ENCODE measurements at places on chromosomes 11 and 22.

GRCh38 chr22:48565901-48566501 lies 1261.7 kb downstream of the BRD1 start:
- no peak for DNase-seq

DNA sequence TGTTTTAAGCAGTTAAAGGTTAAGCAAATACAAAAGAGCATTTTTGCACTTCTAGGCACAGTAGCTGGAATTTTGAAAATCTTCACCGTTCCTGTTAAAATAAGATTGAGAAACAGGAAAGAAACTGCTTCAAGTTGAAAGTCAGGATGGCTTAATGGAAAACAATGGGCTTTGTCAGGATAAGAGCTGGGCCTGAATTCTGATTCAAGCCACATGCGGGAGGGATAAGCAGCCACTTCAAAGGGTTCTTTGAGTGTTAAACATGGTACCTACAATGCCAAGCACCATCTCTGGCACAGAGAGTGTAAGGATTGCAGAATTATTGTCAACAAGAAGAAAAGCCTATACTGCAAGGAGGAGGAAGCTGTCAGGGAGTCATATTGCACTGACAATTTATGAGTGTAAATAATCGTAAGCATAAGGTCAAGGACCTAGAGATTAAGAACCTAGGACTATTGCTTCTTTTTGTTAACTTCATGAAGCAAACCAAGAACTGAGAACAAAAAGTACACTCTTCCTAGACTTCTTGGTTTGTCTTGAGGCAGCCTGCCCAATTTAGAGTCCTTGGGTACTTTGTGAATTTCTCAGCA lies 32.5 kb downstream of the MPPED2 start:
- DNase-seq = no peak

- no peak for DNase-seq
These were observed 11.8 kb downstream of the MAPK1 start for GRCh38 chr22:21855676-21856075.

GRCh38 chr11:64712430-64713015 lies 10.5 kb downstream of the NRXN2 start:
- no peak for DNase-seq

DNA sequence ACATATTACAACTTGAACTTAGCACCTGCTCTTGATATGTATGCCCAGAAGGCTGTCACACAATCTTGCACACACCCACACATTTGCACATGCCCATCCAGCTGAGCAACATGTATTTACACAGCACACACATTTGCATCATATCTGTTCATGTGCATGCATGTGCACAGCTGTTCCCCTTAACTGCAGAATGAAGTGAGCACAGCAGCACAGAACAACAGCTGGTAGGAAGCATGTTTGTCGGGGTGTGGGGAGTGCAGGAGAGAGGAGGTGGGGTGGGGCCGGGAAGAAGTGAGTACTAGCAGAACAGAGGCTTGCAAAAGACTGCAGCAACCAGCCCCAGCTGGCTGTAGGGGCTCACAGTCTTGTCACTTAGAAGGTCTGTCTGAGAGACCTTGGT lies 296.5 kb downstream of the KIRREL3 start:
- no peak for DNase-seq

DNA sequence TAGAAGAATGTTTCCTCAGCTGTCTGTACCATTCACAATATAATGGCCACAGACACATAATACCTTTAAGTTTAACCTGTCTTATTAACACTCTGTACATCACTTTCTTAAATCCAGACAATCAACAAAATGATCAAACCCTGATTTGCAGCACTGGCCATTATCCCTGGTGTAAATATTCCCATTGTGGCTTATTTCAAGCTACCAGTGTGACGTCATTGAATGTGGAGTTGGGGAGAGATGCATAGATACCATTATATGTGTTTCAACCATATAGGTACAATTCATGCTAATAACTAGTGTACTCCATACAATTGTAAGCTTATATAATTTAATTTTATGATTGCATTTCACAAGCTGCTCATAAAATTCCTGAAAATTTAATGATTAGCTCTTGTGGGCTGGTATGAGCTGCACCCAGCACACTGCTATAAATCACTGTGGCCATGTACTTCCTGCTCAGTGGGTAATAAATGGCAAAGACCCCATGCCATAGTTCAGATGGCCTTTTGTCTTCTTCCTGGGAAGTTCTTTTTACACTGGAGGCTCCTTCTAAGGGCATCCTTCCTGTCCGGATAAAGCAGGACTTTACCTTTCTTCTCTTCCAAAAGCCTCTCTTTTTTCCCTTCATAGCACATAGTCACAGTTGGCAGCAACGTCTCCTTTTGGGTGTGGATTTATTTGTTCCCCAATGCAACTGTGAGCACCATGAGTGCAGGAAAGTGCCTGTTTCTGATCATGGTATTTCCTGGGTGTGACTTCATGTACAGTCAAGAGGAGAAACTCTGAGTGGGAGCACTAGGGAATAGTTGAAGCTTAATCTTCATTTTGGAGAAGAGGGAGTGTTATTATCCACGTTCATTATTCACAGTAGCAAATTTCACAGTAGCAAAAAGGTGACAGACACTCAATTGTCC lies 87.8 kb downstream of the MIAT start:
- no peak for DNase-seq

GRCh38 chr11:82996966-82997606 lies 74.6 kb downstream of the RAB30 start:
- DNase-seq = peak; percentile 83

DNA sequence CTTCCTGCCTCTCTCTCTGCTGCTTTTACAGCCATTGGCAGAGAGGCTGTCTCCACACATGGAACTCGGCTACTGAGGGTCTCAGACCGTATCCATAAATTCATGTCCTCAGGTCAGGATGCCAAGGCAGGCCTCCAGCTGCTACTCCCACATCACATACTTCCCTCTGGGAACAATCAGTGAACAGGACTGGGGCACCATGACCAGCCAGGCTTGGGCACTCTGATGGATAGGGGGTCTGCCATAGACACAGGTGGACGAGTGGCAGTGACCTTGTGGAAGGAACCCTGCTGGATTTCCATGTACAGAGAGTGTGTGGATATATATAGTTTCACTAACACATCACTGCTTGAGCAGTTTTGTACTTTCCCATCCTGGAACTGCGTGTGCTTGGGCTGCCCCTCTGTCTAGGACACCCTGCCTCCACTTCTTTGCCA lies 97.7 kb upstream of the PARVA start:
- no peak for DNase-seq

- no peak for DNase-seq
These were observed 111.5 kb upstream of the SEZ6L start for GRCh38 chr22:26057731-26058130.

- DNase-seq = no peak
These were observed 15.2 kb downstream of the SHANK3 start for GRCh38 chr22:50687829-50688228.

DNA sequence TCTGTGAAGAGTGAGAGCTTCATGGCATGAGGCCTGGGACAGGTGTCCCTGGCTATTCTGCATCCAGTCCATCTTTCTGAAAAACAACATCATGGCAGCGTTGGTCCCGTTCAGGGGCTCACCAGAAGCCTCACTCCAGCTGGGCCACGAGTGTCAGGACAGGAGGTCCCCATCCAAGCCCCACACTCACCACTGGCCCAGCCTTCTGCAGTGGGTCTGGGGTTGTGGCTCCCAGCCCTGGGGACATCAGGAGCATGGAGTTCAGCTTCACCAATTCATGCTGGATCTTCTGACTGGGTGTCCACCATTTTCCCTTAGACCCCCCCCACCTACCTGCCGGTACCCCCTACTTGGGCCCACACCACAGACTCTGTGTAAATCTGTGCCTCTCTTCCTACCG lies 400.3 kb downstream of the BRD1 start:
- no peak for DNase-seq

- DNase-seq = no peak
These were observed 65.9 kb downstream of the C11orf58 start for GRCh38 chr11:16804104-16804947.

DNA sequence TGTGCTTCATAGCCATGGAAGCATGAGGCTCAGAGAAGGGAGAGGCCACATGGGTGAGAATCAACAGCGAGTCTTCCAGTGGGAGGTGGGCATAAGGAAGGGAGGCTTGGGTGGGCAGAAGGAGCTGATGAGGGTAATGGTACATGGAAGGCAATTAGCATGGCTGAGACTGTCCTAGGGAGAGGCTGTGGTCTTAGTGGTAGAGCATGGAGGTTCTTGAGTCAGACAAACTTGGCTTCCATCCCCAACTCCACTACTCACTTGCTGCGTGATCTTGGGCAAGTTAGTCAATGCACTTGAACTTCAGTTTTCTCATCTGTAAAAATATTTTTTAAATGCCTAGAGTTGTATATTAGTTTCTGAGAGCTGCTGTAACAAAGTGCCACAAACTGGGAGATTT lies 227.2 kb upstream of the E2F8 start:
- no peak for DNase-seq

DNA sequence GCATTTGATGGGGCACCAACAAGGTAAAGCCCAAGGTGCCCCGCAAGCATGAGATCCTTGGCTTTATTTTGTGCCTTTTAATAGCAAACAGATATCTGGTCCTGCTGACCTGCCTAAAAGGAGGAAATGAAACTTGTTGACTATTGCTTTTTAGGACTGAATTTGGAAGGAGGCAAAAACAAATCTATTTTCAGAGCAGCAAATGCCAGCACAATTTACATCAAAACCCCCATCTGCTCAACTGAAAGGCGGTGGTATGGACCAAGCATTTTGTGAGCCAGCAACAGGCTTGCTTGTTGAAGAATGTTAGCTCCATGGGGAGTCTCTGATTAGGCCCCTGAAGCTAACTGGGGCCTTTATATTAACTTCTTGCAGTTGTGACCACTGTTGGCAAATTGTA lies 192.6 kb upstream of the E2F8 start:
- DNase-seq = no peak

GRCh38 chr22:39915295-39915726 lies 14.4 kb downstream of the GRAP2 start:
- DNase-seq = no peak

GRCh38 chr11:42462558-42463310 lies 849.1 kb upstream of the API5 start:
- no peak for DNase-seq

GRCh38 chr22:36218648-36219193 lies 17.1 kb upstream of the APOL4 start:
- DNase-seq = no peak

DNA sequence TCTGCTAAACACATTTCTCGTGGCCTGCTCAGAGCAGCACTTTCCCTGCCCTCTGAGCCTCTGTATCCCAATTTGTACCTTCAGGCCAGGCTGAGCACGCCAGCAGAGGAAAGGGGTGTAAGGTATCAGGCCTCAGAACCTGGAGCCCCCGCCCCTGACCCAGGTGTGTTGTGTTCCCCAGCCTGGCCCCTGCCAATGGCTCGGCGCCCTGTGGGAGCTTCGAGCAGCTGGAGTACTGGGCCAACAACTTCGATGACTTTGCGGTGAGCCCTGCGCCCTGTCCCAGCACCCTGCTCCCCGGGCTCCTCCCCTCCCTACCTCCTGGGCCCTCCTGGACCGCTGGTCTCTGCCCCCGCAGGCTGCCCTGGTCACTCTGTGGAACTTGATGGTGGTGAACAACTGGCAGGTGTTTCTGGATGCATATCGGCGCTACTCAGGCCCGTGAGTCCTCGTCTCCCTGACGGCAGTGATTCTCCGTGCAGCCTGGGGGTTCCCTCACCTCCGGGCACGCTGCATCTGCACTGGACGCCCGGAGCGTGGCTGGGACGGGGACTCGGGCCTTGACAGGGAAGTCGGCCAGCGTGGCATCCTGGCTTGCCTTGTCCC lies 36.9 kb downstream of the TPCN2 start:
- DNase-seq = no peak

DNA sequence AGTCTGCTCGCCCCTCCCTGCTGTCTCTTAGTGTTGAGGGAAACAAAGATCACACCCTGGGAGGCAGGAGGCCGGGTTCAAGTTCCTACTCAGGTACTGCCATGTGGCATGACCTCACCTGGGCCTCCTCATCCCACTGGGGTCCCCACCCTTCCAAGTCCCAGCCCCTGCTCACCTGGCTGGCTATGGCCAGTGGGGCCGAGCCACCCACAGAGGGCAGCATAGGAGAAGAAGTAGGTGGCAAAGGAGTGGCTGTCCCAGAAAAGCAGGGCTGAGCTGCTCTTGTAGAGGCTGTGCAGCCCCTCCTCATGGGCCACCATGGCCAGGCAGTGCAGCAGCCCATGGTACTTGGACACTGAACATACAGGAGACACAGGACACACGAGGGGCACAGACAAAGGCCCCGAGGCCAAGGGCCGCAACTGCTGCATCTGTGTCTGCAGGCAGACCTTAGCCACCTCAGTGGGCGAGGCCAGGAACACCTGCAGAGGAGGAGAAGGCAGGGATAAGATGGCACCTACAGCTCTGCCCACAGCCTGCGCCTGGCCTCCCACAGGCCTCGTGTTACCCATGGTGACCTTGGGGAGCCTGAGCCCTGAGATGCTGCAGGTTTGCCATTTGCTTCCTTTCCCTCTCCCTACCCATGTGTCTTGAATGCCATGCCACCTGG lies 50.6 kb upstream of the MPEG1 start:
- no peak for DNase-seq

DNA sequence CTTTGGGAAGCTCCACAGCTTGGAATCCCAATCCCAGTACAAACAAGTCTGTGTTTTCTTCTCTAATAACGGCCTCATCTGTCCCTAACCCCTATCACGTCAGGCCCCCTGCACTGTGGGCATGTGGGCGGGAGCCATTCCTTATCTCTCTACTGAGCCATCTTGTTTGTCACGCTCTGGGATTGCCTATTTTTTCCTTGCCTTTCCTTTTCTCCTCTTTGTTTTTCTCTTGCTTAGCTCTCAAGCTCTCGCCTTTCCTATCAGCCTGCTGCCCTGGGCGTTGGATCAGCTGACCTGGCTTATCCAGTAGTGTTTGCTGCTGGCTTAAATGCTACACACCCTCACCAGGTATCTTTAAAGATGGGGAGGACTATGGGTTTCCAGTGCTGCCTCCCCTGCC lies 35.8 kb downstream of the ARHGAP1 start:
- no peak for DNase-seq

DNA sequence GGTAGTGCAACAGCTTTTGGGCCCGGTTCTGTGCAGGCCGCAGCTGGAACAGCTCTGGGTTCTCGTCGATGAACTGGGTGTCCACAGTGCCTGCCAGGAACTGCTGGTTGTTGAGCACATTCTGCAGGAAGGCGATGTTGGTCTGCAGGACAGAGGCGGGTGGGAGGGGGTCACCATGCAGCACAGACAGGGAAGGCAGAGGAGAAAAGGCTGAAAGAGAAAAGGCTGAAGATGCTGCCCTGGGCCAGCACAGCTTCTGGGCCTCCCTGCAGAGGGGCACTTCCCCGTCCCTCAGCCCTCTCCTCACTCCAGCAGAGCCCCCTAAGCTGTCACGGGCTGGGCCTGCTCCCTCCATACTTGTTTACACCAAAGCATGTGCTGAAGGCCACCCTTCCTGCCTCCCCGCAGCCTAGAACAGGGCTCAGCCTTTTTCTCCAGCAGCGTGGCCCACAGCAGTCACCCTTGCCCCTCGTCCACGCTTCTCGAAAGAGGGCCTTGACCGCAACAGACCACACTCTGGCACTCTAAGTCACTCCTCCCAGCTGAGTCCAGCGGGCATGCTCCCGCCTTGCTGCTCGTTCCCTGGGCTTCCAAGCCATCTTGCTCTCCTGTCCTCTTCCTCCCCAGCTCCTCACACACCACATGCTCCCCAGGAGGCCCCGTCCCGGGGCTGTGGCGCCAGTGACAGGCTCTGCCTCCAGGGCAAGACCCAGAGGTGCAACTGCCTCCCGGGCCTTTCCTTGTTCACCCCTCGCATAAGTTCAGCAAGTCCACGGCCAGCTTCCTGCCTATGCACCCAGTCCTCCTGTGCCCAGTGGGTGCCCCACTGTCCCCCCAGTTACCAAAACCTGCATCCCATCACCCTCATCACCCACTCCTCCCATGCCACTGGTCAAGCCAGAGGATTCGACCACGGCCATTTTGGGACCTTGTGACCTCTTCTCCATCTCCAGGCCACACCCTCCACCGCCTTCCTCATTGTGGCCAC lies 3.3 kb upstream of the LRFN4 start:
- DNase-seq = no peak

All from activated CD4-positive, alpha-beta T cell treated with anti-CD3 and anti-CD28 coated beads, Interleukin-2, amount 50 U/mL, for 16 hours (primary cell).